Thymus (tissue), 14 donors: ENCODE measurements at places on chromosomes 2 and 18.

GRCh38 chr2:48112911-48113680 is 206.8 kb upstream of the FBXO11 start:
- no peak for DNase-seq

- no peak for DNase-seq
These were observed 83.7 kb downstream of the MTA3 start for GRCh38 chr2:42652086-42652485.

- no peak for DNase-seq
These were observed 144.8 kb downstream of the CDH2 start for GRCh38 chr18:28032177-28032576.

DNA sequence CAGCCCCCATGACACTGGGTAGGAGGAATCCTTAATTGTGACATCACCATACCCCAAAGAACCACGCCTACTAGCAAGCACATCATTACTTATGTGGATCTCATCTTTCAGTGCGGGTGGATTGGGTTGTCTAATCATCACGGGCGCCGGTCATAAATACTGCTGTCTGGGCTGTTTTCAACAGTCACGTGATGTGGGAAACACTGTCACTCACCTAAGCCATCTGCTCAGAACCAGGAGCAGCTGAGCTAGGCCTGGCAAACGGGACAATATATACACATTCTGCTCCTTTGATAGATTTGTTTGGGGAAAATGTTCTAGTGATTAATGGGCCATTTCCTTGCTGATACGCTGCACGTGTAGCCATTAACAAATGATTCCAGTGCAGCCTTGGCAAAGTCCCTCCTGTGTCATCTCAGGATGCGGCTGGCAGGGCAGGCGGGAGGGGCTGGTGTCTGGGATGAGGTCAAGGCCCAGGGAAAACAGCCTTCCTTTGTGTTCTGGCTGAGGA is 145.9 kb upstream of the COPS8 start:
- no peak for DNase-seq

DNA sequence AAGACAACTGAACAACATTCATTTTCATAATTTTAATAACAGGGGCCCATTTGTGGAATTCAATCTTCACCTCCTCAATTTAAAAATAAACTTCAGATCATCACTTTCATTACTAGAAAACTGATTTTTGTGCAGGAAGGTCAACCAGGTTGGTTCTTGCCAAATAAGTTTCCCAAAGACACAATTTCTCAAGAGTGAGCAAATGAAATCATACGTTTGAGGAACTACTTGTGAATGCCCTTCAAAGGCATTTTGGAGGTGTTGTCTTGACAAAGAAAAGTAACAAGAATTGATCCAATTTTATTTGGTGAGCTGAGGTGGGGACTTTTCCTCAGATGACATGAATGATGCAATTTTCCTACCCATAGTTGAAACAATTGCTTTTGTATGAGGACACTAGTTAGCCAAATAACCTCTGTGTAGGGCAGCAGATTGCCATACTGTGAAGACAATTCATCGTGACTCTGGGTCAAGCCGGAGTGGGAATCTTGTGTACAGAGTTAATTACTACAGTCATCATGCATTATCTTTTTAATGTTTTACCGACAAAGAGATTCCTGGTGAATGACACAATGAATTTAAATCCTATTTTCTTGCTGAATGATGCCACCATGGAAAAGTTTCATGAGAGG is 121.8 kb downstream of the TGFA start:
- DNase-seq = no peak

GRCh38 chr2:39264733-39265132 is 21.0 kb upstream of the CDKL4 start:
- DNase-seq = no peak

DNA sequence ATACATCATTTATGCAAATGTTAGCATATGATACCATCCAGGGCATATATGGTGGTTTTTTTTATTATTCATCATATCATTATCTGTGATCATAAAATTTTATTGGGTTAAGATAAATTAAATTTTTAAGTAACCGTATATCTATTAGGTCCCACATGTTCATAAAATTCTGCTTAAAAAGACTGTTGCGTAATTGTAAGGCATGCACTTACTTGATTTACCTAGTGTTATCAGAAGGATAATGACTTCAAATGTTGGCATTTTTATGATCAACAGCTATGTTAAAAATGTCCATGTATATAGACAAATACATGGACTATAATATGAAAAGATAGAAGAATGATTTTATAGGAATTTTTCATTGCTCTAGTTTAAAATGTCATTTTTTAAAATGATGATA is 1625.5 kb upstream of the CELF4 start:
- no peak for DNase-seq

DNA sequence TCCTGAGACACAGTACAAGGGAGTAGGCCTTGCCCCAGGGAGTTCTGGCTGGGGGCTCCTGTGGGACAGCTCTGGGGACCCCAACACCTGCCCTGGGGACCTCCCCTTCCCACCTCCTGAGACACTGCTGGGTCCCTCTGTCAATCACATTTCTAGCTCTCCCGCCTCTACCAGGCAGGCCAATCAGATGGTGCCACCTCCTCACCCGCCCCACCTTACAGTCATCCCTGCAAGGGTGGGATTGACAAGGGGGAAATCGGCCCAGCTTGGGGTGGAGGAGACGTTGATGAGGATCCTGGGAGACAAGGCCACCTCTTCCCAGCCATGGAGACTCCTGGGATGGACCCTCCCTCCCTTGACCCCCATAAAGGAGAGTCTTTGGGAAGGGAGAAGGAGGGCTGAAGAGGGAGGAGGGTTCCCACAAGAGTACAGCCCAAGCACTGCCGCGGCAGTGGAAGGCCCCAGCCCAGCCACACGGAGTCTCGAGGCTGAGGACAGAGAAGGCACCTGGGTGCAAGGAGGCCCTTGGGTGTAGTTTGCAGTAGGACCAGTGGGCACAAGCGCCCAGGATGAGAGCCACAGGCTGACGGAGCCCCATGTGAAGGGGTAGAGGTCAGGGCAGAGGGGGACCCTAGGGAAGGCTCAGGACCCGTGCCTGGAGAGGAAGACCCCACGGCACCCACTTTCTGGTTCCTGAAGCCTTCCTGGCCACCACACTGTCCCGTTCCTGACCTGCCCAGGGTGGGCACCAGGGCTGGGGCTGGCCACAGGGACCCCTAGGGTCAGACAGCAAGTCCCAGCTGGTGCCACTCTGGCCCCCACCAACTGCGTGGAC is 109.9 kb upstream of the OTOS start:
- DNase-seq = no peak

- DNase-seq = no peak
These were observed 229.3 kb downstream of the HNMT start for GRCh38 chr2:138193416-138194213.

DNA sequence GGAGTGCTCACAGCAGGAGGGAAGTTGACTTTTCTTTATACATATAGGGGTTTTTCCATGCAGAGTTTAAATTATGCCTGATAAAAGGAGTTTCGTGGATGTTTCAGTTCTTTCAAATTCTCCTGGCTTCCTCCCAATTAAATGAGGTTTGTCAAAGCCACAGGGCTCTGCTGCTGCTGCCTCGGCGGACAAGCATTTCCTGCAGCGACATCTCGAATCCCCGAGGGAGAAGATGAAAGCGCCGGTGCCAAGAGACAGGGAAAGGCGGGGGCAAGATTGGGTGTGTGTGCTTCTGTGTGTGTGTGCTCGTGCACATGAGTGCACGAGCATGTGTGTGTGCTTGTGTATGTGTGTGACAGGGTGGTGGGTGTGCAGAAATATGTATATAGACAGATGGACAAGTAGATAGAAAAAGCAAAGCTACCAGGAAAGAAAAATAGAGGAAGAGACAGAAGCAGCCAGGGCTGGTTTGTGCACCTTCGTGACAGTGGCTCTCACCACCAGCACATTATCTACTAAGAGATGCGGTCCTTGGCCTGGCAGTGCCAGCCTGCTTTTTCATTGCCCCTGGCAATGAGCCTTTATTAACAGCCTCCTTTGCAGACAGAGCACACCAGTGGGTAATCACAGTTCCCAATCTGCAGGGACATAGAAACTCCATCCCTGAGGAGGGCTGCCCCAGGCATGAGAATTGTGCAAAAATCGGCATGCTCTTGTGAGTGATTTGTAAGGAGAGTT is 76.2 kb downstream of the CDK15 start:
- DNase-seq = no peak

GRCh38 chr2:74373985-74374384 is 6.1 kb downstream of the DCTN1 start:
- no peak for DNase-seq

DNA sequence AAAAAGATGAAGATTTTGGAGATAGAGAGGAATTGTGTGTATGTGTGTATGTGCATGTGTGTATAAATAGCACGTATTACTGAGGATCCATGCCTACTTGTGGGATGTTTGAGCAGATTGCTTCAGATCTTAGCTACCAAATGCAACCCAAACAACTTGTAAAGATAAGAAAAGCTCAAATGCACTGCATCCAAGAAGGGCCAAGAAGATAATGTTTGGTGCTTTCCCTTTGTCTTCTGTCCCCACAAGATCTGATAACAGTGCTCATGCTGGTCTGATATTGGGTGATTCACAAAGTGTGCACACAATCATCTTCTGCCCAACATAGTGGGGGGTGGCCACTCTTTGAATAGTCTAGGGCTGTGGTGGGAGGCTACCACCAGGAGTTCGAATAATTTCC is 284.8 kb upstream of the CYRIA start:
- no peak for DNase-seq

DNA sequence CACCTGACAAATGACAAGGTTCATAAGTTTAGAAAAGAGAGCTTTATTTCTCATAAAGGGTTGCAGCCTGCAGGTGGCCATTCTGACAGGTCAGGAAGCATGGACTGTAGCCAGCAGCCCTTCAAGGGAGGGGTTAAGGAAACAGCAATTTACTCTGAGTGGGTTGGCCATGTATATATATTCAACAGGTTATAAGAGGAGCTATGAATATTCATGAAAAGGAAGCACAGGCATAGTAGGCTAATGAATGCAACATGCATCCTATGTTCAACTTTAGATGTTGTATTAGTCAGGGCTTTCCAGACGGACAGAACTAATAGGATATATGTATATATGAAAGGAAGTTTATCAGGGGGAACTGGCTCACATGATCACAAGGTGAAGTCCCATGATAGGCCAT is 20.6 kb downstream of the RNU2-63P start:
- no peak for DNase-seq

DNA sequence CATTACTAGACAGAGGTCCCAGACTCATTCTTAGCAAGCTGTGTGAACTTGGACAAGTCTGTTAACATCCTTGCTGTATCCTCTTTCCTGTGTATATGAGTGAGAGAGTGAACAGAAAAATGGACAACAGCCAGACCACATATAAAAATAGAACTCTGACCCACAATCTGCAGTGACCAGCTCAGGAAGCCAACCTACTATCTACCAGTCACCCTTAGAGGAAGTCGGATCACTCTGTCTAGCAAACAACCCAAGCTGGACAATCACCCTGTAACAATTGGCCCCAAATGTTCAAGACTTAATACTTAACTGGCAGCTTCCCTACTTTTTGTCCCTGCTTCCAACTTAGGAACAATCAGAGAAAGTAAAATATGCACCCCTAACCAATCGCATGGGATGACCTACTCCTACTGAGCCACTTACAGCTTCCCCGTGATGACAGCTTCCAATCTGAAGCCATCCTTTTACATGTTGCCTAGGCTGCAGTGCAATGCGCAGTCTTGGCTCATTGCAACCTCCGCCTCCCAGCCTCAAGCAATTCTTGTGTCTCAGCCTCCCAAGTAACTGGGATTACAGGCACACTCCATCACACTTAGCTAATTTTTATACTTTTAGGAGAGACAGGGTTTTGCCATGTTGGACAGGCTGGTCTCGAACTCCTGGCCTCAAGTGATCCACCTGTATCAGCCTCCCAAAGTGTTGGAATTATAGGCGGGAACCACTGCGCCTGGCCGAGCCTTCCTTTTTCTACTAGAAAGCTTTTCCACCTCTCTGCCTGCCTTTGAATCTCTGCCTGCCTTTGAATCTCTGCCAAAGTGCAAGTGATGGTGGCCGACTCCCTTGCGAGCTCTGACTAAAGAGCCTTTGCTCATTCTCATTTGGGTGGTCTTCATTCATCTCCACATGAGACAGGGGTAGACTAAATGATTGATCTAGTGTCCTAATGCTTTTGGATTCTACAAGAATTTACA is 158.3 kb upstream of the NDUFV2 start:
- no peak for DNase-seq

DNA sequence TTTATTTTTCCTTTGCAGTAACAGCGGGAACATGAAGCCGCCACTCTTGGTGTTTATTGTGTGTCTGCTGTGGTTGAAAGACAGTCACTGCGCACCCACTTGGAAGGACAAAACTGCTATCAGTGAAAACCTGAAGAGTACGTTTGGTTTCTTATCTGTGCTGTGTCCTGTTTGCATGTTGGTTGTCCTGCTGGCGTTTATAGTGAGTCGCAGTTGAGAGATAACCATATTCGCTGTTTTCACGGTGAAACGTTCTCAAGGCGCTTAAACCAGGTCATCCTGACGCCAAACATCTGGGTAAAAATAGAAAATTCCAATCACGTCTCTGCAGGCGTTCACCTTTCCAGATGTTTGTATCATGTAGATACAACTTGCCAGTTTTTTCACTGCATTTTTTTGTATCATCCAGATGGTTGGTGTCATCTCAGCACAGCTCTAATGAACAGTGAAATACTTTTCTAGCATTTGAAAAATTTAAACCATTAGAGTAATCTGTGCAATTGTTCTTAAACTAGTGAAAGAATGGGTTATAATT is 21.2 kb downstream of the CLUL1 start:
- no peak for DNase-seq

DNA sequence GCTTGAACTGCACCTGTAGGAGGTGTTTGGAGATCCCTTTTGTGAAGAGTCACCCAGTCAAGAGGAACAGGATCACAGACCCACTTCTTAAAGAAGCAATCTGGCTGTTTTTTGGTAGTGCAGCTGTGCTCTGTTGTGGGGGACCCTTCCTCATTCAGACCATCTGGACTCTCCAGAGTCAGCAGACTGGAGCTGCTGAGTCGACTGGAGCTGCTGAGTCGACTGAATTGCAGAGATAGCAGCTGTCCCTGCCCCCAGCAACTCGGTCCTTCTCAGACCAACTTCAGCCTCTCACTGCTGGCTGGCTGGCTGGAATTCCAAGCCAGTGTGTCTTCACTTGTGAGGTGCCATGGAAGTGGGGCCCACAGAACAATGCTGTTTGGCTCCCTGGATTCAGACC is 56.8 kb downstream of the GTF3C3 start:
- peak; percentile 46 for DNase-seq

- peak; percentile 78 for DNase-seq
These were observed 2.9 kb upstream of the NEURL3 start for GRCh38 chr2:96507957-96508520.

DNA sequence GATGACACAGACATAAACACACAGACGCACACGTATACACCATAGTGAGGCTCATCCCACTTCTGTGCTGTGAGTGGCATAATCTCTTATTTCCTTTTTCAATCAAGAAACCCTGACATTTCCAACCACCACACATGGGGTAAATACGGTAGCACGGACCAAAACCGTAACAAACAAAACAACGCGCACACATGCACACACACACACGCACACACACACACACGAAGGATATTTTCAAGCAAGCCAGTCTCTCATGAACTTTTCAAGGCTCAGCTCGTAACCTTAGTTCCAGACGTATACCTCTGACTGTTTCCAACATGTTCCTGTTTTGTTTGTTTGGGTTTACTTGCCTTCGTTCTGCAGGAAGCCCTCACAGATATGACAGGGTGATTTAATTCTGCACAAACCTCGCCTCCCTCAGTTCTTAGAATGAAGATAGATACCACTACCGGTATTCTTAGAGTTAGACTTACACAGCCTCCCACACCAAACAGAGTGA is 119.8 kb downstream of the BCL2 start:
- peak; percentile 47 for DNase-seq
